Cerebellar cortex (tissue), 1 donor: ENCODE measurements at places on chromosomes 7 and 10.
A peak's percentile ranks its signal among the peaks of the same experiment; 100 is the strongest.

- no peak for DNase-seq
Measured at GRCh38 chr10:68499544-68499943, 27.8 kb upstream of the DNA2 start.

- no peak for DNase-seq
Measured at GRCh38 chr7:131649879-131650278, 93.5 kb upstream of the PODXL start.

GRCh38 chr10:77925410-77925794 is 1.2 kb downstream of the DLG5 start:
- peak; percentile 43 for DNase-seq

DNA sequence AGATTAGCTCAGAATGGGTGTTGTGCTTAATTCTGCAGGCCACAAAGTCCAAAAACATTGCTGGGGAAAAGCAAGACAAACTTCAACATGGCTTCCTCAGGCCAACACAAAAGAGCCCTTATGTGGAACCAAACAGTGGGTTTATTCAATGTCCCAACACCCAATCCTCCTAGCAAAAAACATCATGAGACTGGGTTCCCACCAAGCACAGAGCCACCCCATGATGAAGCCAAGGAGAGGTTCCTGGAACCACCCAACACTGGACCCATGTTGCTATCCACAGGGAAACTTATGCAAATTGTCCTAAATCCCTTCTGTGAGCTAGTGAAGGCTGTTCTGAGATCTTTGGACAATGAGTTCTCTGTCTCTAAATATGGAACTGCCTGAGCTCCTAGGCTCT is 24.0 kb downstream of the SLC25A13 start:
- no peak for DNase-seq

- no peak for DNase-seq
Measured at GRCh38 chr10:19728964-19729363, 87.3 kb upstream of the PLXDC2 start.

DNA sequence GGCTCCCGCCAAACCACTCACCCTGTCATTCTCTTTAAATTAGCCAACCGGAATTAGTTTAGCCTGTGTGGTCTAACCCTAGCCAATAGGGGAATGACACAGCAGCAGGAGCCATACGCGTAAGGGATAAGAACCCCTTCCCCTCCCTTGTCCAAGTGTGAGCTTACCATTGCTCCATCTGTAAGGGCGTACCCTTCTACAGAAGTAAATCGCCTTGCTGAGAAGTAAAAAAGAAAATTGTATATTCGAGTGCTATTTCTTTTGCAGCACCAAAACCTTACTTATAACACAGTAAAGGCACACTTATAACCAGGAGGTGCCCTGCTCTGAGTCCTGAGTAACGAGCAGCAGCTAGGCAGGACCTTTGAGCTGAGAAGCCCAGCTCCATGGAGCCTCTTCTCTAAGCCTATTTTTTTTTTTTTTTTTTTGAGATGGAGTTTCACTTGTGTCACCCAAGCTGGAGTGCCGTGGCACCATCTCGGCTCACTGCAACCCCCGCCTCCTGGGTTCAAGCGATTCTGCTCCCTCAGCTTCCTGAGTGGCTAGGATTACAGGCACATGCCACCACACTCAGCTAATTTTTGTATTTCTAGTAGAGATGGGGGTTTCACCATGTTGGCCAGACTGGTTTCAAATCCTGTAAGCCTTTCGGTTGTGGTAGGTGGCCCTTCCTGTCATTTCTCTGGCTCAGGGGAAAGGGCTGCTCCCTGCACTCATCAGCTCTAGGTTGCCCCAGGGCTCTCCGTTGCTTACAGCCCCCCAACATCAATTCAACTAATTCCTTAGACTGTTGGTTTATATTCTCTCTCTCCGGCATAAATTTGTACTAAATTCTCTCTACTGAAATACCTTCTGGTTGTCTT is 73.3 kb downstream of the NSUN6 start:
- DNase-seq = no peak

DNA sequence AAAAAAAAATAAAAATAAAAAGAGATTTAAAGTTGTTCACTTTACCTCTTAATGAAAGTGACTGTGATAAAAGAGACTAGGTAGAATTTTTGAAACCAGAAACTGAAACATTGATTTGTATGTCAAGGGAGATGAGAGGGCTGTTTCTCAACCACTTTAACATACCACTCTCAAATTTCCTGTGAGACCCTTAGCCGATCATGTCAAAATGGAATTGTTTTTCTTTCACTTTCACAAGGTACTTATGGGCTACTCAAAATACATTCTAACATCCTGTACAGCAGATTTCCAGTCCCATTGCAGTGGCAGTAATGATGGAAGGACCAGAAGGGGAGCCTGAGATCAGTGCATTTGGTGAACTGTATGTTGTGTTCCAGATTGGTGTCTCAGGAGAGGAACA is 261.2 kb downstream of the PPP1R3A start:
- DNase-seq = no peak

- DNase-seq = no peak
Measured at GRCh38 chr7:151758622-151759540, 118.0 kb downstream of the PRKAG2 start.

- DNase-seq = peak; percentile 5
Measured at GRCh38 chr10:56370217-56371113, 9.4 kb upstream of the ZWINT start.

DNA sequence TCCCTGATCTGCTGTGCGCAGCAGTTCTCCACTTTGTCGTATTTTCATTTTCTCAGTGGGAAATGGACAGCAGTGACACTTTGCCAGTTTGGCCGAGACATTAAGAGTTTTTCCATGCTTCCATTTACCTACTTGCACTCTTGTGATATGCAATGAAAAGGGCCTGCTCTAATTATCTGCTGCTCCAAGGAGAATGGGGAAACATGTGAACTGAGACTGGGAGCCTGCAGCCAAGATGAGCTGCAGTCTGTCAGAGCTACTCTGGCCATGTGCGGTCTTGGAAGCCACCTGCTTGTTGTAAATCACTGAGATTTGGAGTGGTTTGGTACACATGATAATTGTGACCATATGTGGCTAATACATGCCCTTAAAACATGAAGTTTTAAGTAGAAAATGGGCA is 586.6 kb upstream of the POT1 start:
- peak; percentile 12 for DNase-seq

GRCh38 chr10:5538446-5538845 is 13.7 kb downstream of the CALML3 start:
- DNase-seq = no peak

- no peak for DNase-seq
Measured at GRCh38 chr10:71045204-71045809, 156.9 kb upstream of the PCBD1 start.

DNA sequence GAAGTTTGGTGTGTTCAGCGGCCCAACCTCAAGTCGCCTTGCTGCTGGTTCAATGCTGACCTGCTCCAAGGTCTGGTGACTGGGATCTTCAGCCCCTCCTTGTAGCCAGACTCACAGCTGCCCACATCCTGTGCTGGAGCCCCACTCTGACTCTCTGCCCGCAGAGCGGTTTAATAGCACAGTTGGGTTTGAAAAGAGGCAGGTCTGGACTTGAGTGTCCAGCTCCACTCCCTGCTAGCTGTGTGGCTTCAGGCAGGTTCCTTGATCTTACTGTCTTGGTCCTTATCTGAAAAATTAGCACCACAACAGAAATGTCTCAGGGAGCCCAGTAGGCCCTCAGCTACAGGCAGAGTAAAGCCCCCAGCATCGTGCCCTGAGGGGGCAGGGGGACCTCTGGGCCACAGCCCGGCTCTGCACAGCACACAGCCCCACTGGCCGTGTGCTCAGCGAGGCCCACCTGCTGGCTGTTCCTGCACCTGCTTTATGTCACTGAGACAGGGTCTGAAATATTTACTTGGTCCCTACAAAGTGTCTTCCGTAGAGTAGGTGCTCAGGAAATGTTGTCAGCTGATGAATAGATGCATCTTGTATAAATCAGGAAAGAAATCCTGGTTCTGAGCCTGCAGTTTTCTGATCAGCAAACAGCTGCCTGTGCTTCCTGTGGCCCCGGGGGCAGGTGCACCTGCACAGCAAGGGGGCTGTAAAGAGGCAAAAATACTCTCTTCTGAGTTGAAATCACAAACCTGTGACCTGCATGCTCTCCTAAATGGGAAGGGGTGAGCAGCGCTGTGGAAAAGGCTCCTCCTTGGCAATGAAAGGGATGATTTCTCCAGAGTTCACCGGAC is 155.5 kb downstream of the SVIL start:
- DNase-seq = no peak

DNA sequence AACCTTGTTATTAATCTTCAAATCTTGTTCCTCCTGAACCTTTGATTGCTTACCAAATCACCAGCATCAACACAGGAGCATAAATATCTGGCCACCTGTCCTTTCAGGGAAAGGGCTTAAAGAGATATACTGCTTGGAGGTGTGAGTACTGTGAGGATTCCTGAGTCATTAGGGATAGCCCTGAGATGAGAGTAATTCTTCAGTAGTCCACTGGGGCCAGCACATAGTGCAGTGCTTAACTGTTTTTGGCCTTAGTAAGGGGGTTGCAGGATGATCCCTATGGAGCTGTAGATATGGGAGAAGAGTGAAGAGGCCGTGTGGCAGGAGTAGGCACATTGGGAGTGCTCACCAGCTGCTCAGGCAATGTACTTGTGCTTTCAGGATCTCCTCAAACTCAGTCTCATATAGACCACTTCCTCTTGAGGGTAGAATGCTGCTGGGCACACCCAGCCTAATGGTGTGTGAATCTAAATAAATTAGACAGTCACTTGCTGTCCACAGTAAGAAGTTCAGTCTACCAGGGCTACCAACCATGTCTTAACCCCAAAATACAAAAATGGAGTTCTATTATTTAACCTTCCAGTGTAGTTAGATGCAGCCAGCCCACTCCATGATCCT is 26.5 kb upstream of the GPR141 start:
- DNase-seq = no peak

- no peak for DNase-seq
Measured at GRCh38 chr10:63583397-63583796, 62.2 kb downstream of the REEP3 start.

GRCh38 chr10:9922126-9922870 is 1095.4 kb upstream of the CELF2 start:
- no peak for DNase-seq

- DNase-seq = no peak
Measured at GRCh38 chr10:74593470-74593869, 232.9 kb upstream of the KAT6B start.

- DNase-seq = peak; percentile 9
Measured at GRCh38 chr10:113454341-113455061, 98.4 kb upstream of the HABP2 start.

DNA sequence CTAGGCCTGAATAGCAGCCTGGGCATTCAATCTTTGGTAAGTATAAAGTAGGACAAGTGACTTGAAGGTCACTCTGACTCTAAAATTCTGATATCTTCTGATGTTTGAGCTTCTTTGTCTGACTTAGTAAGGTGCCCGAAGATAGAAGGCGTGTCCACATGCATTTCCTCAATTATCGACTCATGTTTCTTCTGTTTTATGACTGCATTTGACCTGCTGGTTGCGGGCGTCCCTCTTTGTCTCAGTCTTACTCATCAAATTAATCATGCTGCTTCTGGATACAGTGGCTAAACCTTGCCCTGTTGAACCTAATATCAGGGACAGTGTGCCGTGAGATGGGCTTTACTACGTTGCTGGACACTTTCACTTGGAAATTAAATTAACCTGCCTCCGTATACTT is 534.1 kb downstream of the SDK1 start:
- DNase-seq = no peak

DNA sequence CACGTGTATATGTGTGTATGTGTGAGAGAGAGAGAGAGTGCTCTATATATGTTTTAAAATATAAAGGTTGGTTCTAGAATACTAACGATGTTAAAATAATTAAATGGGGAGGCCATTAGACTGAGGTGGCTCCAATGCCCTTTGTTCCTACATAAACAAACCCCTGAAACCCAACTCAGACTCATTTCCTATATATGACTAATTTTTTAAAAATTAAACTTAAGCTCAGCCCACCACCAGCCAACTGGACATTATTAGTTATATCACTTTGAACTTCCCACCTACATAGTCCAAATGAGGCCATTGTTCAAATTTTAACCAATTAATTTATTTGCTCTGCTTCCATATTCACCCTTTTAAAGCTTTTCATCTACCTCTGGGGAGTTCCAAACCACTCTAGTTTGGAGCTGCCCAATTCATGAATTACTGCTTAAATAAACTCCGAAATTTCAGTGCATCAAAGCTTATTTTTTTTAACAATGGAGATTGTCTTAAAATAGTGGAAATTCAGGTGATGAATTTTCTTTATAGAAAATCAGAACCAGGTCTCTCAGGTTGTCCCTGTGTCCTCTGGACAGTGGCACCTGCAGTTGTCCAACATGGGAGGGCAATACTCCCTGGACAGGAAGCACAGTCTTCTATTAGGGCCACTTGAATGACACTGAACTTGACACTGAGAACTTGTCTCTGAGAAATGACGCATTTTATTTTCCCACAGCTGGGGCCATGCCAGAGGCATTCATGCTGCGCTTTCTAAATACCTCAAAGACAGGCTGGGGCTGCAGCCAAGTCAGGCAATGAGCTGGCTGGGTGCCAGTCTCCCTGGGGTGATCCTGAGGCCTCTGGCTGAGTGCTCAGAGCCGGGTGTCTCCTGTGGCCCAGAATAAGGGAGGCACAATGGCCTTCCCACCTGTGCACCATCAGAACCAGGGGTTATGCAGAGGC is 109.5 kb upstream of the TMEM72 start:
- no peak for DNase-seq

DNA sequence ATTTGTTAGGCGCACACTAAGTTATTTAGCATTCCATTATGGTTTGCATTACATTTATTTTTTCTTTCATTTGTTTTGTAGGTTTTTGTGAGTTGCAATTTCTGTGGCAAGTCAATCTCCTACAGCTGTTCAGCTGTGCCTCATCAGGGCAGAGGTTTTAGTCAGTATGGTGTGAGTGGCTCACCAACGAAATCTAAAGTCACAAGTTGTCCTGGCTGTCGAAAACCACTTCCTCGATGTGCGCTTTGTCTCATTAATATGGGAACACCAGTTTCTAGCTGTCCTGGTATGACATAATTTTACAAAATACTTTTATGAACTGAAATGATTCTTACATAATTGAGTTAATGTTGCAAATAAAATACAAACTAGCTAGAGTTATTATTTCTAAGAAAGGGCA is 29.5 kb downstream of the MIOS start:
- no peak for DNase-seq

GRCh38 chr7:122412883-122413282 is 108.3 kb upstream of the FEZF1 start:
- no peak for DNase-seq

DNA sequence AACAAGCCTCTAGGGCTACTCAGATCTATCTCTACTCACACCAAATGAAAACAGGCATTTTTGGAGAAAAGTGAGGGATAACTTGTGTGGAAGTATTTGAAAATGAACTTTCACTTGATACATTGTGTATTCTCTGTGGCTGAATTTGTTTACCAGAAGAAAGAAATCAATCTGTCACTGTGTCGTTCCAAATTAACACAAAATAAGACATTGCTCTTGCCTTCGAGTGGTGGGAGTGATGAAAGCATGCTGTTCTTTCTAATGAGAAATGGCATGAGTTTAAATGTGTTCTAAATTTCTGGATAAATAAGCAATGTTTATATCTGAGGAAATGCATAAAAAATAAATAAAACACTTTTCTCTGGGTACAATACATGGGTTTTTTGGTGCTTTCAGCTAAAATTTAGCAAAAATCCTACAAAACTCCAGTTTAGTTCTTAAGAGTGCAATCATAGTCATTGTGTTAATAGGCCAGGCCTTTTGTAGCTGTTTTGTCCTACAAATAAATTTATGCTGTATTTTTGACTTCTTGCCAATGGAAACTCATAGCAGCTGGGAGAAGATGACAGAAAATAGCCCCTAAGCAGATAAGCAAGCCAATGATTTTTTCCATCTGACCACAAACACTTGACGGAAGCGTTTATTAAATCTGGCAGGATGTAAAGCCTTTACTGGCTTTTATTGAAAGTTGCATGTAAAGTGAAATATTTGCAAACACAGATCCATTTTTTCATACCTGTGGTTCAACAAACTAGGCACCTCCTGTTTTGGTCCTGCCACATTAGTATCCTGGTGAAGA is 1064.1 kb upstream of the GHITM start:
- DNase-seq = no peak
